ENCODE measurements at places on chromosomes 5 and 9.

DNA sequence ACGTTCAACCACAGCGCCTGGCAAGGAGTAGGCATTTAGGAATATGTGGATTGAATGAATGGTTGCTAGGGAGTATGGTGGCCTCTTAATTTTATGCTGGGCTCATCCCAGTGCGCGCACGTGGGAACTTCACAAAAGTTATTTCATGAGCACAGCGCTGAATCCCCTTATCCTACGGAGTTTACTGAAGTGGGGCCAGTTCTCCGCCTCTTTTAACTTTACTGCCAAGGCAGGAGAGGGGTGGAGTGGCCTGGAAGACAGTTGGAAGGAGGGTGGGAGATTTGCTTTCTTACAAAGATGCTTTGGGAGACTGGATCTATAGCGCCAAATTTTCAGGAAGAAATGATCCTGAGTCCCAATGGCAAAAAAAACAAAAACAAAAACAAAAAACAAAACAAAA is 326.5 kb downstream of the SH3GL2 start:
- no peak for DNase-seq

GRCh38 chr9:4538107-4538506 is 47.8 kb downstream of the SLC1A1 start:
- DNase-seq = no peak

DNA sequence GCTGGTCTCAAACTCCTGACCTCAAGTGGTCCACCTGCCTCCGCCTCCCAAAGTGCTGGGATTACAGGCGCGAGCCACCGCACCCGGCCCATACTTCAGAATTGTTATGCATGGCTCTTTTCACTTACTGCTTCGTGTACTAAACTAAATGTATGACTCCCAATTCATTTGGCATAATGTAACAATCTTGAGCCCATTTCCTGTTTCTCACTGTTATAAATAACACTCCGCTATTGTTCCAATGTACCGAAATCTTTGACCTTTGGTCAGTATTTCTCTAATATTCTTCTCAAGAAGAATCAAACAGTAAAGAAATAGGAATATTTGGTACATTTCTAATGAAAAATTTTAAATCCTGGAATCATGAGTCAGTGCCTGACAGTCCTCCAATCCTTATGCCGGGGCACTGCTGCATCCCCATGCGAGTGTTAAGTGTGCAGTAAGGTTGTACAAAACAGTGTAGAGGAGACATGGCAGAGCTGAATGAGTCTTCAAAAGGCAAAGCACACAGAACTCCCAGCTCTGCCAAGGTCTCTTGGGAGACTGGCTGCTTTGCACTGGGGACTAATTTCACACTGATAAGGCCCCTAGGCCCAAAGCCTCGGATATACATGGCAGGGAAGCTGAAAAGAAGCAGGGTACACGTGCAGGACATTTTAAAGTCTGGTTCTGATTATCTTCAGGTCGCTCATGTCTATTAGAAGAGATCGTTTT is 58.4 kb downstream of the HABP4 start:
- DNase-seq = no peak

DNA sequence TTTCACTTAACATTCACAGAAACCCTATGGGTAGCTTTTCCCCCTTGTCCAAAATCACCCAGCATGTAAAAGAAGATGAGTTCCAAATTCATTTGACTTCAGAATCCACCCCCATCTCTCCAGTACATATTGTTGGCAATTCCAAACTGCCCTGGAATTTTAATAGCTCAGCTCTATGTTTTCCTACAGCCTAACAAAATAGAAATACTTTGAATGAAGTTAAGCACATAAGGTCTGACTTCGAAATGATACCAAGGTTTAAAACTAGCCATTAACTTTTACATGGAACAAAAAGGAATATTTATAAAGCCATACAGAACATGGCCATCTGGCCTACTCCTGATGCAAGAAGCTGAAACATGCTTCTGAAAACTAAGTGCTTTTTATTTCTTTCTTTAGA is 634.3 kb downstream of the PDE4D start:
- DNase-seq = no peak

- DNase-seq = no peak
Observed at GRCh38 chr5:90054612-90055011, 354.9 kb downstream of the CETN3 start.

- DNase-seq = no peak
Observed at GRCh38 chr5:41410307-41410706, 100.1 kb downstream of the PLCXD3 start.

GRCh38 chr5:38720554-38721361 is 125.1 kb upstream of the OSMR start:
- DNase-seq = no peak

DNA sequence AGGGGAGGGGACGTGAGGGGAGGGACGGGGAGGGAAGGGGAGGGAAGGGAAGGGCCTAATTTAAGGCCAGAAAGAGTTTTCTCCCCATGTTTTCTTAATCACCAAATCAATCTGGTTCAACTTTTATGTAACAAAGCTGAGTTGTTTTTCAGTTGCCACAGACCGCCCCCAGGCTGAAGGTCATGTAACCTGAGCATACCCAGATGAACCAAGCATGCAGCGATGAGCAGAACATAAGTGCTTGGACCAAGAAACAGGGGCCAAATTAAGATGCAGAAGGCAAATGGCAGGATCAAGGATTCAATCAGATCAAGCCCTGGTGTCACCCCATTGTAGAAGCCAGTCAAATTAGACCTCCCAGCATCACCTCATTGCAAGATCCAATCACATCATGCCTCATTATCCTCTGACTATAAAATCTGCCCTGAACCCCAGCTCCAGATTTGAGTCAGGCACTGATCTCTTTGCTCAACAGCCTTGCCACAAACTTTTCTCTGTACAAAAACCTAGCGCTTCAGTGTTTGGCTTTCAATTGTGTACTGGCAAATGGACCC is 113.5 kb upstream of the TNPO1 start:
- DNase-seq = no peak

GRCh38 chr9:124437086-124437485 is 13.2 kb upstream of the ADGRD2 start:
- DNase-seq = no peak

DNA sequence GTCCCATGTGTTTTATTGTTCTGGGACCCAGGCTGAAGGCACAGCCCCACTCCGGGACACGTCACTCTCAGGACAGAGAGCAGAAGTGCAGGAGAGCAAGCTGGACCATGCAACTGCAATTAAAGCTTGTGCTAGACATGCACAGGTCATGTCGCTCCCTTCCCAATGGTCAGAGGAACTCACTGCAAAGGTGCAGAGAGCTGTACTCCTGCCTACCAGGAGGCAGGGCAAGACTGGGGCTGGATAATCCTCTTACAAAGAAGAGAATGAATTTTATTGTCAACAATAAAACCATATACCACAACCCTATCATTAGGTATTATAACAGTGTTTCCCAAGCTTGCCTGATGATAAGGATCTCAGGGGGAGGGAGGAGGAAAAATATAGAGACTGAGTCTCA is 74.0 kb upstream of the NEK6 start:
- DNase-seq = no peak

- DNase-seq = peak; percentile 30
Observed at GRCh38 chr5:155839251-155840037, 487.5 kb upstream of the SGCD start.

GRCh38 chr5:175344331-175345195 is 99.4 kb downstream of the DRD1 start:
- no peak for DNase-seq

DNA sequence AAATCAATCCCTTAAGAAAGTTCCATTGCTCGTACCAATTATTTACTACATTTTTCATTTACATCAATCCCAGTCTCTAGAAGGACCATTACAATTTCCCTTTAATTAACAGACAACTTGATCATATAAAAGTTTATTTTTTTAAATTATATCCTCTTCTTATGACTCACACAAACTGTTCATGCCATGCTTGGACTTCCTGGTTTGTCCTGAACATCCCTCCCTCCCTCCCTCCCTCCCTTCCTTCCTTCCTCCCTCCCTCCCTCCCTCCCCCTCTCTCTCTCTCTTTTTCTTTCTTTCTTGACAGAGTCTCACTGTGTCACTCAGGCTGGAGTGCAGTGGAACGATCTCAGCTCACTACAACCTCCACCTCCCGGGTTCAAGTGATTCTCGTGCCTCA is 11.6 kb upstream of the CLTB start:
- no peak for DNase-seq

DNA sequence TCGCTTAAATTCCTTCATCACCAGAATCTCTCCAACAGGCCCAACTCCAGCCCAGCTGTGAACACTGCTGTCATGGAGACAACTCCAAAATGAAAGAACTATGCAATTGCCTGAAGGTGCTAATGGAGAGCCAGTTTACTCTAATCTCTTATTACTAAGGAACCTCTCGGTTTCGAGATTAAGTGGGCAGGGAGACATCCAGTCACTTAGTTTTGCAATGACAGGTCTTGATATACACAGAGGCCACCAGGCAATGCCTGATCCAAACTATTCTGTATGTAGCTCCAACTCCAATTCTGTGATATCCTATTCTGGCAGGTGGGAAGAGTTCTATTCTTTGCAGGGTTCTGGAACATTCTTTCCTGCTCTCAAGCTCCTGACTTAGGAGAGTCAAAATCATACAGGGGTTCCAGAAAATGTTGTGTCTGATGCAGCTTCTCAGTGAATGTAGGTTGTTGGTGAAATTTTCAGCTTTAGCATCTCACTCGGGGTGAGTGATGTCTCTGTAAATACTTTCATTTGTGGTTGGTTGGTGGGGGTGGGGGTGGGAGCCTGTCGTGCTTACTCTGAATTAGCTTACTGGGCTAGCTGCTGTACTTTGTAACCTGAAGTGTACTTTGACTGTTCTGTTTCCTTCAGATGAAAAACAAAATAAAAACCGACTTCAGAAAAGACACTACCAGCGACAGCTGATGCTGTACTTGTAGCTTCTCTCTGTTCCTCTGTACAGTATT is 170.9 kb downstream of the PALM2AKAP2 start:
- no peak for DNase-seq

GRCh38 chr9:134350416-134350994 is 24.2 kb downstream of the RXRA start:
- no peak for DNase-seq

DNA sequence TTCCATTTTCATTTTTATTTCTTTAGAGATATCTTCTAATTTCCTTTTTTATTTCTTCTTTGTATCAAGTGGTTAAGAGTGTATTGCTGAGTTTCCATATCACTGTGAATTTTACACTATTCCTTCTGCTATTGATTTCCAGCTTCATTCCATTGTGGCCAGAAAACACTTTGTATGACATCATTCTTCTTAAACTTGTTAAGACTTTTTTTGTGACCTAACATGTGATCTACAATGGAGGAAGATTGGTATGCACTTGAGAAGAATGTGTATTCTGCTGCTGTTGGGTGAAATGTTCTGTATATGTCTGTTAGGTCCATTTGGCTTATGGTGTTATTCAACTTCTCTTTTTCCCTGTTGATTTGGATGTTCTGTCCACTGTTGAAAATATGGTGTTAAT is 274.2 kb upstream of the PUM3 start:
- DNase-seq = no peak

DNA sequence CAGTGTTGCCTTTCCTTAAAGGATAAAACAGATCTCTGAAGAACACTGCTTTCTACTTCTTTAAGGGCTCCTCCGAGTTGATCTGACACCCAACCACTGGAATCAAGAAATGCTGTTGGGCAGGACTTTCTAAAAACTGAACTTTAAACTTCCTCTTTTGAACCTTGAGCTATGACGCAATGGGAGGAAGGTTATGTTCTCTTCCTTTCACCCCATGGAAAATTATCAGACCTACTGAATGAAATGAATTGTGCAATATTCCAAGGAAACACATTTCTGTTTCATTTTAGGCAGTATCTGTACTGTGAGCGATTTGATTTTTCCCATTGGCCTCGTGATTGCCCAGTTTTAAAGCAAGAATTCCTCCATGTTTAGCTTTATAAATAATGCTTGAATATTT is 206.0 kb upstream of the PRR16 start:
- DNase-seq = no peak

Data from COR-L47 (cell line).